ENCODE measurements at places on chromosomes 13 and 19.

GRCh38 chr19:45705115-45705514 lies 12.6 kb downstream of the QPCTL start:
- no peak for DNase-seq

GRCh38 chr19:28883241-28883693 lies 329.7 kb downstream of the UQCRFS1 start:
- peak; percentile 65 for DNase-seq

- no peak for DNase-seq
These were observed 524.4 kb downstream of the LMO7 start for GRCh38 chr13:76160506-76160905.

GRCh38 chr19:4965061-4965460 lies 3.9 kb upstream of the KDM4B start:
- no peak for DNase-seq

GRCh38 chr13:28406733-28407266 lies 88.1 kb downstream of the FLT1 start:
- no peak for DNase-seq

DNA sequence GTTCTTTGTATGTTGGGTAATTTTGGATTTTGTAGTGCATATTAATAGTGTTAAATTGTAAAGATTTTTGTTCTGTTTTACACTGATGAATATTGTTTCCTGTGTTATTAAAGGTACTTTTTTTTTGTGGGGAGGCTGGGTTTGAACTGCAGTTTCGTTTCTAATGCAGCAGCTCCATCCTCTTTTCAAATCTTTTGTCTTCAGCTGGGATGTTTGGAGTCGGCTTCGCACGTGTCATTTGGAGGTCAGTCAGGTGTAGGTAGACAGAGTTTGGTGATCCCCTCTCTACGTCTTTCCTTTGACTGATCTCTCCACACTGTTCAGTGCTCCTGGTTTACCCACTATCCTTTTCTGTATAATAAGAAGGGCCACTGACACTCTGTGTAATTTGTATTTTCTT lies 30.3 kb downstream of the TDRD3 start:
- DNase-seq, result no peak

- no peak for DNase-seq
These were observed 19.0 kb downstream of the MAN2B1 start for GRCh38 chr19:12647490-12648071.

DNA sequence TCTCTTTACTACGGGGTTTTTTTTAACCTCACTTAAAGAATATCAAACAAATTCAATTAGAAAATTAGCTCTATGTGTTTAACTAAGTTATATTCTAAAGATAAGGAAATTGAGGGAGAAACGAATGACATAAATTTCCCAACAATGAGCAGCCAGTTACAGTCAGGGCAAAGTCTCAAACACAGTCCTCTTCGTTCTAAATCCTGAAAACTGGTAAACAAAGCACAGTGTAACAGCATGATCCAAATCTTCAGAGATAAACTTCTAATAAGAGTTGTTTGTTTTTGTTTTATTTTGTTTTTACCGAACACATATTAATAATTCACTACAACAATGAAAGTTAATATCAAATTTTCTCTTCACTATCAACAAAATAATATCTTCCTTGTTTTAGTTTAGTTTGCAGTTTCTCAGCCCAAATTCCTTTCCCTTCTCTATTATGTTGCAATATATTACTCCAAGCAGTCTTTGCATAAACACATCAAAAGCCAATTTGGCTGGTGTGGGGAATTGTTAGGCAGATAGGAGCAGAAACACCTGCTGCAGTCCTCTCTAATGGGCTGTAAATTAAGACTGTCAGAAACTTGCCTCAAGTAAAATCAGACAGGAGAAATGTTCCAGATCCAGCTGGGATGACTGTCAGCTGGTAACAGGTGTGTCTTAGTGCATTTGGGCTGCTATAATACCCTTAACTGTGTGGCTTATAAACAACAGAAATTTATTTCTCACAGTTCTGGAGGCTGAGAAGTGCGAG lies 106.5 kb upstream of the SGCG start:
- no peak for DNase-seq

DNA sequence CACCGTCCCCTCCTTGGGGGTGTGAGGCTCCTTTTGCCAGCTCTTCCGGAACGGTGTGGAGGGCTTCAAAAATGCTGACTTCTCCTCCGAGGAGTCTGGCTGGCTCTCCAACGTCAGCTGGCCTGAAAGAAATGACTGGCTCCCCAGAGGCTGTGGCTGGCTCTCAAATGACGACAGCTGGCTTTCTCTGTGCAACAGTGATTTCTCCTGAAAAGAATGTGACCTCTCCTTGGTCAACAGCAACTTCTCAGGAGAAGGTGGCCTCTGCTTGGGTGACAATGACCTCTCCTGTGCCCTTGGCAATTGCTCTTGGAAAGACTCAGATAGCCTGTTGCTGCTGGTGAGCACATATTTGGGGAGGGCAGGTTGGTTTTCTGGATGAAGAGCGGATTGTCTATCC lies 29.2 kb downstream of the ONECUT3 start:
- no peak for DNase-seq

DNA sequence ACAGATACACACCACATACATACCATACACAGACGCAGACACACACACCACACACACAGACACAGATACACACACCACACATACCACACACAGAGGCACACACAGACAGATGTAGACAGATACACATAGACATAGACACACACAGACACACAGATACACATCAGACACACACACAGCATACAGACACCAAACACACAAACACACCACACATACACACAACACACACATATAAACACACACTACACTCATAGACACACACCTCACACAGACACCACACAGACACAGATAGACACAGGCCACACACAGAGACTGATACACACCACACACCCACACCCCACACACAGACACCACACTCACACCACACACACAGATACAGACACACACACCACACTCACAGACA lies 24.9 kb upstream of the SLC7A10 start:
- no peak for DNase-seq

GRCh38 chr13:26473571-26474230 lies 83.8 kb upstream of the WASF3 start:
- DNase-seq, result no peak

GRCh38 chr13:46949211-46949610 lies 52.4 kb upstream of the HTR2A start:
- DNase-seq, result no peak

DNA sequence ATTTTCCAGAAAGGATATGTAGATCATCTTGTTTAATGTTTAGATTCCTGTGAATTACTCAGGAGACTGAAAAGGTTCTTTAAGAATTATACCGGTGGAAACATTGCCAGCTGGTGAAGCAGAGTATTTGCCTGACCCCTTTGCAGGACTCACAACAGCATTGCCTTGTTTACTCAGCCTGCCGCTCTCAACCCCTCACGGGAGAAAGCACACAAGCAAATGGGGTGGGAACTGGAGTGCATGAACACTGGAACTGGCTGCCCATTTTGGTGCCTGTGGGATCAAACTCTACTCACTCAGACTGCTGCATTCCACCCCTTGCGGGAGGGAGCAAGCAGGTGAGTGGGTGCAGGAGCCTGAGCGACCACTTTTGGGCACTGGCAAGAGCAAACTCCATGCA lies 804.7 kb upstream of the SLITRK1 start:
- no peak for DNase-seq

DNA sequence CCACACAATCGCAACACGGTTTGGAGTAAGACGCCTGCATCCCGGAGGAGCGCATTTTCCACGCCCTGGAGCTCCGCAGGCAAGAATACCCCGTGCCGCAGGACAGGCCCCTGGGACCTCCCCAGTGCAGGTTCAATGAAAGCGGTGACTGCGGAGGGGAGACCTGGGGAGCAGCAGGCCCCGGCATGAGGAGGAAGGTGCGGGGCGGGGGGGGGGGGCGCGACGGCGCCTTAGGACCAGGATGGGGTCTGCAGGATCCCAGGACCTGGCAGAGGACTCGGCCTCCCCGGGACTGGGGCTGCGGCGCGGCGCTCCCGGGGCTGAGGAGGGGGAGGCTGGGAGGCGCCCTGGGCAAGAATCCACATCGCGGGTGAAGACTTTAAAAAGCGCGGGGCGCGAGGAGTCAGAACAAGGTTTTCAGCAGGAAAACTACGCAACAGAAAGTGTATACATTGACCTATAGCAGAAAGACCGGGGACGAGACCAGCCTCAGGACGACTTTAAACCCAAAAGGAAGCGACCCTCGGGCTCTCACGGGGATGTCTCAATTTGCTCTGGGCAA lies 432 bp downstream of the ZNF611 start:
- peak; percentile 28 for DNase-seq

- DNase-seq, result peak; percentile 43
These were observed 67.3 kb downstream of the DOCK9 start for GRCh38 chr13:98910501-98910951.

GRCh38 chr13:73187106-73187505 lies 128.3 kb downstream of the KLF5 start:
- DNase-seq, result no peak

GRCh38 chr13:85985797-85986196 lies 186.6 kb upstream of the SLITRK6 start:
- no peak for DNase-seq

DNA sequence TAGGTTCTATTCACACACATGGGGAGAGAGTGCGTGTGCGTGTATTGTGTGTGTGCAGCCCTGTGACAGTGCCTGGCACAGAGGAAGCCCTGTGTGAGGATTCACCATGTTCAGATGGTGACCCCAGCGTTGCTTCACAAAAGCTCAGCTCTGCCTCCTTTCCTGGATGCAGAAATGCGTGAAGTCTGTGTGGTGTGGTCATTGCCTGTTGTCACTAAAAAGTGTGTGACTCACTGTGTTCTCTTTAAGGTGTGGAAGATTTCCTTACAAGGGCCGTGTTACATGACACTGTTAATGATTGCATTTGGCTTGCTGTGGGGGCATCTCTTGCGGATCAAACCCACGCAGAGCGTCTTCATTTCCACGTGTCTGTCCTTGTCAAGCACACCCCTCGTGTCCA lies 19.5 kb upstream of the DCUN1D2 start:
- no peak for DNase-seq

- DNase-seq, result no peak
These were observed 133.5 kb downstream of the UQCRFS1 start for GRCh38 chr19:29079356-29080032.

GRCh38 chr13:101080616-101081015 lies 335.7 kb downstream of the NALCN start:
- DNase-seq, result no peak

GRCh38 chr19:29320086-29320485 lies 107.1 kb upstream of the UQCRFS1 start:
- DNase-seq, result no peak

- DNase-seq, result no peak
These were observed 204.3 kb downstream of the EFNB2 start for GRCh38 chr13:106331116-106331515.

DNA sequence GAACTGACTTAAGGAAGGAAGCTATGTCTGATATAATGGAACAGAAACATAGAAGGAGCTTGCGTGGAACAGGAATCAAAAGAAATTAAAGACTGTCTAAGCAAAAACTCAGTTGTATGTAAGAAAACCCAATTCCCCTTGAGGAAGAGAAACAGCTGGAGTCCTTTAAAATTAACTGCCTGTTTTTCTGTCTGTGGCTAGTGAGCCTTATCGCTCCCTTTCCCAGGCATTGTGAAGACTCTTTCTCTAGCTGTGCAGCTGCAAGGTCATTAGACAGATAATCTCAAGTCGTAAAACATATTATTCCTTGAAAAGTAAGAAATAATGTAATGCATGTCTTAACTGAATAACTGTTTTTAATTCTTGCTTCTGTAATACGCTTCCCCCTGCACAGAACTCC lies 39.7 kb upstream of the IGSF23 start:
- no peak for DNase-seq

DNA sequence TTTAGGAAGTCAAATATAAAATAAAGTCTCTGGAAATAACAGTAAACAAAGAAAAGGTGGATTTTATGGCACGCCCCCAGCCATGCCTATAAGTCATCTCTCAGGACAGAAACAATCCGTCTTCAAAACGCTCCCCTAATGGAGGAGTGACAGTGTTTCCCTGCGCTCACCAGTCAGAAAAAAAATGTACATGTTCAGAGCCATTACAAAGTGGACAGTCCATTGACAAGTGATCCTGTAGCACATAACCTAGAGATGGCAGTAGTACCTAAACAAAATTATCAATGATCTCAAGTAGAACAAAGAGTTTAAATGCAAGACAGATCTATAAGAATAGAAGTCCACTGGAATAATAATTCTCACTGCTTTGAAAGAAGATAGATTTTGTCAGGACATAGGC lies 891.7 kb upstream of the MIR17HG start:
- no peak for DNase-seq

GRCh38 chr13:112616586-112617362 lies 28.8 kb upstream of the TUBGCP3 start:
- peak; percentile 29 for DNase-seq

DNA sequence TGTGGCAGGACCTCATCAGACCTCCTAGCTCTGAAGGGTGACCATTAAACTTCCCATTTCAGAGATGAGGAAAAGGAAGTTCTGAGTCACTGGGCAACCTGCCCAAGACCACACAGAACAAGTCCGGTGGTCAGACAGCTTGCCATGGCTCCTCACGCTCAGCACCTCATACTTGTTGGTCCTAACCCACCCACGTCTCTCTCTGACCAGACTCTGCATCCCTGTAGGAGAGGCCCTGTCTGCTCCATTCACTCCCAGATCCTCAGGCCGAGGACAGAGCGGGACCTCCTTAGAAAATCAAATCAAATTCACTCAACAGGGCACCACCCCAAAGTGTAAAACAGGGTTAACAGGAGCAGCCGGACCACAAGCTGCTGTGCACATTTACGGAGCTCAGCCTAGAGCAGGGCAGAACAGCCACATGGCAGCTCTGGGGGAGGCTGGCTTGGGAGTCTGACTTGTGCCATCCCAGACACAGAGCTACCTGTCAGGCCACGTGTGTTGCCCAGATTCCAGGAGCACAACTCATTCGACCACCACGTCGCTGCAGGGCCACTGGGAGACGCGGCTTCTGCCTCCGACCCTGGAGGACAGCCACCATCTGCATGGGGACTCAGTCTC lies 1.7 kb downstream of the MIER2 start:
- peak; percentile 84 for DNase-seq

GRCh38 chr19:16263141-16263761 lies 61.4 kb upstream of the KLF2 start:
- DNase-seq, result no peak

DNA sequence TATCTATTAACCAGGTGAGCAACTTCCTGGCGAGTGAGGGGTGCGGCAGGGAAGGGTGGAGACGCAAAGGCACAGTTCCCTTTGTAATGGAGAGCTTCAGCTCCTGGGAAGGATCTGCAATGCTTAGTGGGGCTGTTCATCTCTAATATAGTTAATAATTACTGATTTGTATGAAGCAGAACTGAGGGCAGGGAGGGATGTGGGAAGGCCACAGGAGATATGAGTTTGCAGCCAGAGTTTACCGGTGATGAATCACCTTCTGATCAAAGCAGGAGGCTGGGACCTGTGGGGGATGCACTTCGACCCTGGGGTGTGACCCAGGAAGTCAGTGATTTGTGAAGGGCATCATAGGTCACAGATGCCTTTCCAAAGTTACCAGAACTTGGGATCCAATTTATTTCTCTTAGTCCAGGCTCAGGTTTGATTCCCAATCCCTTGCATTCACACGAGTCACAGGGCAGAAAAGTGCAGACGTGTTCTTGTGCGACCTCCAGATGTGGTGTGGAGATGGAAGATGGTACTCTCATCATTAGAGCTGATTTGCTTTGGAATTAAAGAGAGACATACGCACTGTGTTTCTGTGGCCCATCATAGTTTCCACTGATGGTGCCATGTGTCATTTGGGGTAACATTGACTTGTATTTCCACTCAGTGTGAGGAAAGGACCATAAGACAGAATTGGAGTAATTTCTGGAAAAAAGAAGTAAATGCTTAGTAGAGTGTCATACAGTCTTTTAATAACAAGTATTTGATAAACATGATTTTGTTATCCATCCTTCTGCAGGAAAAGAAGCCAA lies 55.0 kb downstream of the LRCH1 start:
- DNase-seq, result no peak
